Activated CD4-positive, alpha-beta T cell treated with anti-CD3 and anti-CD28 coated beads for 36 hours (primary cell): ENCODE measurements at places on chromosomes 12 and 14. TPM values are rescaled to one million over a fixed set of nuclear protein-coding genes. Genes with fewer than 3 reads are reported as not detected.

KRAS gene
- total RNA-seq = 11.3 TPM

GRCh38 chr14:66453469-66453868, 32.7 kb upstream of the CCDC196 start:
- no peak for DNase-seq

DNA sequence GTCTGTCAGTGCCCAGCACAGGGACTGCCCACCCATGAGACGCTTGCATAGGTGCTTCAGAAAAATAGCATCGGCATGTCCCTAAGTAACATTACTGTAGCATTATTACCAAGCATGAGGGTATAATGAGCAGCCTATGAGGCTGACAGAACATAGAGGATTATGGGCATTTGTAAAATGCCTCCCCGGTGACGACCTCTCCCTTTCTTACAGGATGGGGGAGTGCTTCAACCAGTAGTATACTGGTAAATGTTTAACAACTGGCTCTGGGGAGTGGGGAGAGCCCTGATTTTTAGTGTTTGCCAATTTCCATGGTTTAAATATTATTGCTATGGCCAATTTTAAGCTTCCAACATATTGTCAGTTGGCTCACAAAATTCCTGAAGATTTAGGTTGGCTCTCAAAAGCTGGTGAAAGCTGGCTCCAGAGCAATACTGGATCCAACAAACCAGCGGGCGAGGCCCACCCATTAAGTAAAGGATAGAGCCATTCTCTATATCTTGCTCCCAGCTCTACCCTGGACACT, 104.5 kb downstream of the ETNK1 start:
- DNase-seq = no peak

DNA sequence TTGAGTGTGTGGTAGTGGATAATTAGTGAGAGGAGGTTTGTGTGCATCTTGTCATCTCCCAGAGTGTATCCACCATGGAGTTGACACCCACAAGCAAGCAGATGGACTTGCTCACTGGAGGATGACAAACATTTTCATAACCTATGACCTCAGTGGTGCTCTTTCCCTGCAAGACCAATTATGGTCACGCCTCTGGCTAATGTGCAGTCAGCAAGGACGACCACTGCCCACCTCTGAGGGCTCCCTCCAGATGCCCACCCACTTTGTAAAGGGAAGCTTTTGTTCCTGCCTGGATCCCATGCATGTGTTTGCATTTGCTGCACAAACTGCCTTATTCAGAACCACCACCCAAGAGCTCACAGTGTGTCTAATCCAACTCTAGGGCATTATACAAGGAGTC, 982.8 kb downstream of the TMEM121 start:
- DNase-seq = no peak

DNA sequence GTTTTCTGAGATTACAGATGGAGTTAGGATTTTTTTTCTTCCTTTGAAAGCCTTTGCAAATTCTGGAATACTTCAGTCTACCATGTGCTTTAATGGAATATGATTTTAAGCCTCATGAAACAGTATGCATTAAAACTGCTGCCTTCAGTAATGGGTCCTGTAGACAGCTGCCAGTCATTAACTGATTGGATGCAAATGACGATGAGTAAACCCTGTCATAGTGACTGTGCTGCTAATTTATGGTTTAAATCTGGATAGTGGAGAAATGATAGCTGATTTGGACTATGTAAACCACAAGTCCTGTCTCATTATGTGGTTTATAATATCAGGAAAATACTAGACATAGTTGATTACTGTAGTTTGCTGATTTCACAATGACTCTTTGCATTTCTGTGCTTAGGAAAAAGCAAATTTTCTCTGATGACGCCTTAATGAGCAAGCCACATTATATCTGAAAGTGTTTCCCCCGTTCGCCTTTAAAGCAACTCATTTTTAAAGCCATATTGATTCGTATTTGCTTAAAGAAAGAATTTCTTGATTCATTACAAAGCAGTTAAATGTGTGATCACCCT, 217.6 kb downstream of the TMTC2 start:
- no peak for DNase-seq

COL2A1 gene
- total RNA-seq = not detected

DNA sequence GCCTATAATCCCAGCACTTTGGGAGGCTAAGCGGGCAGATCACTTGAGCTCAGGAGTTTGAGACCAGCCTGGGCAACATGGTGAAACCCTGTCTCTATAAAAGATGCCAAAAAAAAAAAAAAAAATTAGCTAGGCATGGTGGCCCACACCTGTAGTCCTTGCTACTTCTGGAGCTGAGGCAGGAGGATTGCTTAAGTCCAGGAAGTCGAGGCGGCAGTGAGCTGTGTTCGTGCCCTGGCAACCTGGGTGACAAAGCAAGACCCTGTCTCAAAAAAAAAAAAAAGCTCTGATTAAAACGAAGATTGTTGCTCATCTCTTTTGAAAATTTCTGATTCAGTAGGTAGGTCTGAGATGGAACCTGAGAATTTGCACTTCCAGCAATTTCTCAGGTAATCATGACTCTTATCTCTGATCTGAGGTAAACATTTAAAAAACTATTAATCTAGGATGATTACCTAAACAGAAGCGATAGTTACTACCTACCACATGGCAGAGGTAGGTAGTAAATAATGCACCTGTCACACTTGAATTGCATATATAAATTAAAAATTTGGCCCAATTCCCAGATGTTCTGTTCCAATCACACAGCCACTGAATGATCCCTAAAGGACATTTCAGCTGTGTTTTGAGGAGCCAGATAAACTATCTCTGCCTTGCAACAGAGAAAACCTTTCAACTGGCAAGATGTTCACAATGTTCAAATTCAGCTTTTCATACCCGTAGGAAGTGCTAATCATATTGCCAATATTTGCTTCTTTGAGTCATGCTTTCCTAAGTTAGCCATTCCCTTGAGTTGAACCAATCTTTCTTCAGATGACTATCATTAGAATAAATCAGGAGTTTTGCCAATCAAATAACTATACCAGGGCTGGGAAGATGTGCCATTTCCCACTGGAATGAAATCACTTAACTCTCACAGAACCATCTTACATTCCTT, 4.2 kb upstream of the TEP1 start:
- DNase-seq = peak; percentile 27

GRCh38 chr14:63134801-63135200, 69.4 kb upstream of the RHOJ start:
- DNase-seq = no peak

CSRNP2 gene
- 12.8 TPM for total RNA-seq
